Stimulated activated CD8-positive, alpha-beta memory T cell treated with anti-CD3 and anti-CD28 coated beads, Interleukin-15, amount 100 ng/mL, for 24 hours (primary cell): ENCODE measurements at places on chromosomes 5 and 9.

DNA sequence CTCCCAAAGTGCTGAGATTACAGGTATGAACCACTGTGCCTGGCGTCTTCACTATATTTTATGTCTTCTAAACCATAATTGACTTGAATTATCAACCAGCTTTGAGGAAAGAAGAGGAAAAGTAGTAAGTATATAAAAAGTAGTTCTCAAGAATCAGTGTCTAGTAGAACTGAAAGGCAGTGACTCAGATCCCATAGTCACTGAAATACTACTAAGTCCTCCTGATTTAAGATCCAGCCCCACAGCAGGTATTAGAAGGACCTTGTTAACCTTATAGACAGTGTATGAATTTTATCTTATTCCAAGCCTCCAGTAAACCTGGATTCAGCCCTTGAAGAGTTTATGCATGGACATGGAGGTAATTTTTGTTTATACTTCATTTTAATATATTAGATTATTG lies 31.5 kb downstream of the LNPEP start:
- no peak for DNase-seq

GRCh38 chr9:17578911-17579793 lies at the start of gene SH3GL2:
TSS of gene SH3GL2 (plus strand) at chr9:17579066.
- no peak for DNase-seq

DNA sequence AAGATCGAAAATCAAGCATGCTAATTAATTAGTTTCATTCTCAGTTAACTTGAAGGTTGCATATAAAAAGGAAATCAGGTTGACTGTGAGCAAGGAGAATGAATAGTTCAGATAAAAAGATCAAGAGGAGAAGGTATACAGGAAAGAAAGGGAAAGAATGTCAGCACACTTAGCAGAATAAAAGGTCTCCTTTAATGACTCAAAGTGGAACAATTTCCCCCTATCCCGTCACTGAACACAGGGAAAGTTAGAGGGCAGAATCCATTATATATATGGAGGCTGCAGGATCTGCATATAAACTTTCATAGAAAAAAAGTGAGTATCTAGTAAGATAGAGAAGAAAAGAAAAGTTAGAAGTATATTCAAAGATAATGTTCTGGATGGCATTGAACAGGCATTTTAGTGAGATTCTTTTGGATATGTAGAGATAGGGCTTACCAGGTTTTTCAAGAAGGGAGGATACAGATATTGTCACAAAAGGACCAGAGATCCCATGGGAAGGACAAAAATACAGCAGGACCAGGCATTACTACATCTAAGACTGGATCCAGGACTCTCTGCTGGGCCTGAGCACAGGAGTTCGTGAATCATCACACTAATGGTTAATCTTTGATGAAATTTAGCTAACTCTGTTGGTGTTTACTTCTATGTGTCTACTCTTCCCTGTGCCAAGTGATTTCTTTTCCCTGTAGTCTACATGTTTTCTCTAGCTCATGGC lies 988.2 kb upstream of the ARRDC3 start:
- DNase-seq, result no peak

DNA sequence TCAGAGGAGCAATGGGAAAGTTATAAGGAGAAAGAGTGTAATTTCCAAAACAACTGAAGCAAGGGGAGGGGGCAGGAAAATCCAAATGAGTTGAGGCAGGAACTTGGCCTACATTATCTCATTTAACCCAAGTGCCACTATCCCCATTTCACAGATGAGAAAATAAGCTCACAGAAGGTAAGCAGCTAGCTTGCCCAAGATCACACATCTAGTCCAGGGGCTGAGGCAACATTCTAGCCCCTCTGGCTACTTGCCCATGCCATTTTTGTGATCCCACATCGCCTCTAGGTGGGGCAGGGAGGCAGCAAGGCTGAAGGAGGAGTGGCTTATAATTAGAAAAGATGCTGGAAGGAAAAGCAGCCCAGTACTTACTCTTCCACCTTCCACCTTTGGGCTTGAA lies 2.6 kb upstream of the PSIP1 start:
- no peak for DNase-seq

DNA sequence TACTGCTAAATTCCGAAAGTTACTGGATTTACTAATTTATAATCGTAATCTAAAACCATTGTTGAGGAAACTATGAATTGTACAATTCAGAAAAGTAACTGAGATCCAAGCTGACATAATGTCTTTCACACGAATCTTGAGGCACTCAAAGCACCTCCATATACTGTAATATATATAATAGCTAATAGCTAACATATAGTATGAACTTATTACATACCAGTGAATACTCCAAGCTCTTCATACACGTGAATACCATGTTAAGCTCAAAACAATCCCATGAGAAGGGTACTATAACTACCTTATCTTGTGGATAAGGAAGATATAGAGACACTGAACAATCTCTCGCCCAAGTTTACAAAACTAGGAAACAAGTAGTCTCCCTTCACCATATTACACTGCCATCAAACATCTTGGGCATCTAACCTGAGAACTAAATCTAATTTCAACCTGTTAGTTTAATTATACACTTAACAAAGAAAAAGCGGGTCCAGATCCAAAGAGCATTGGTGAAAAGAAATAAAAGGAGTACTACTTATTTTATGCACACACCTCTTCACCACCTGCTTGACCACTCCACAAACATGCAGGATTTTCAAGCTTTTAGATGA lies 1.0 kb downstream of the NUDCD2 start:
- no peak for DNase-seq

DNA sequence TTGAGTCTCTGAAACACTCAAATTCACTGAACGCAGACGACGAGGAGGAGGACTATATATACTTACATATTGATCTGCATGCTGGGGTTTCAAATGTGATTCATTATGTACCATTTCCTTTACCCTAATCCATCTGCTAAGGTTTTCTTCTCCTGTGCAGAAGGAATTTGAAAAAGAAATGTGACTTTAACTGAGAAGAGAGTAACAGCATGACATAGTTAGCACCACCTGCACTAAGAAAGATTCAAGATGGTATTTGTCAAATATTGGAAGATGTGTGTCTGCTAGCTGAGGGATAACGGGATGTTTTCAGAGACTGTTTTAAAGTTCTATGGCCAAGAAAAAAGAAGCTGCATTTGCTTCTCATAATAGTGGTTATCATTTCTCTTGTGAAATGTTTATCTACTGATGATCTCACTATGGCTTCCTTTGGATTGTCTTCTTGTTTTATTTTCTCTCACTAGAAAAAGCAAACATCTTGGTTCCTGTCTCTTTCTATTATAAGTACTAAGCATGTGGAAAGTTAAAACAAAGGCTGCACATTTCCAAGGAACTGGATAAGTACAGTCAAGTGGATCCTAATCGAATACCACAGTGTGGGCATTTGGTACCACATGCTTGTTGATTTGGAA lies 89.8 kb upstream of the TLE4 start:
- DNase-seq, result no peak

DNA sequence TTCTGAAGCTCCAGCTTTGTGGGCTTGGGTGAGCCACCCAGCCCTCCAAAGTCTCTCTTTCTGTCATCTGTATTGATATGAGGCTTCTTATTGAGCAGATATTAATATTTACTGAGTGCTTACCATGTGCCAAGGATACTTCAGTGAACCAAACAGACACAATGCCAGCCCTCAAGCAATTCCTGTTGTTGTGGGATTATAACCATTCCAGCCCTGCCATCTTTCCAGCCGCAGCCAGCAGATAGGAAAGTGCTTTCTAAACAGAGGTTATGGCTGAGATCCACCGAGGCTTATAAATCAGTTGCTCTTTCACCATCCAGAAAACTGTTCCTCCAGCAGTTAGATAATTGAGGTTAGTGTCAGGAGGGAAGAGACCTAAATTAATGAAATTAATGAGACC lies 137.7 kb upstream of the ALDH1B1 start:
- DNase-seq, result no peak

DNA sequence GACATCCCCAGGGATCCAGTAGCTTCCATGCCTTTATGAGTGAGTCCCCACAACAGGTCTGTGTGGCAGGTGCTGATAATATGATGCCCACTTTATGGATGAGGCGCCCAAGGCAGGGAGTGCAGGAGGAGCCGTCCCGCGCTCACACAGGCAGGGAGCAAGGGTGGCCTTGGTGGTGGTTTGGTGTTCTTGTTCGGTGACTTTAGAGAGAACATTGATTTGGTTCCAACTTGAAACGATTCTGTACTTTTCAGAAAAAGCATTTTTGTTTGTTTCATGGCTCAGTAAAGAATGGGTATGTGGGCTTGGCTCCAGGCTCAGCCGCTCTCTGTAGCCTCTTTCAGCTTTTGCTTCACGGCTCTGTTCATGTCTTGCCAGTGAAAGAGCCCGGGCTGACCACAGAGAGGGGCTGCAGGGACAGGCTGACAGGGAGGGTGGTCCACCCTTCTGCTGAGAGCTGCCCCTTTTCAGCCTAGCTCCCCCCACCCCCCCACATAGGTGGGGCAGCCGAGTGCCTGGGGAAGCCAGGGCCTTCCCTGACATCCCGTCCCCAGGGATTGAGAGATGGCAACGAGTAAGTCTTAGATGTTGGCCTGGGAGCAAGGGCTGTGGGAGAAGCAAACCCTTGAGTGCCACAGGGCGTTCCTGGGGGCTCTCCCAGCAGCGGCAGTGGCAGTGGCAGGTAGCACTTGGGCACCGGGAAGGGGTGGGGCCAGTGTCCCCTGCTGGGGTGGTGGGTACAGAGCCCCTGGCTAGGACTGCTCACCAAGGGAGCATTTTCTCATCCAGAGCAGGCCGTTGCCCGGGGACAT lies 28.0 kb downstream of the NCS1 start:
- no peak for DNase-seq

GRCh38 chr5:76351176-76351575 lies 51.9 kb upstream of the IQGAP2 start:
- DNase-seq, result no peak

GRCh38 chr5:136007271-136007670 lies 21.5 kb upstream of the TGFBI start:
- no peak for DNase-seq

GRCh38 chr5:169192536-169192935 lies 108.4 kb downstream of the SLIT3 start:
- DNase-seq, result no peak

- DNase-seq, result no peak
These were observed 207.3 kb downstream of the ARHGAP26 start for GRCh38 chr5:142977363-142978051.

DNA sequence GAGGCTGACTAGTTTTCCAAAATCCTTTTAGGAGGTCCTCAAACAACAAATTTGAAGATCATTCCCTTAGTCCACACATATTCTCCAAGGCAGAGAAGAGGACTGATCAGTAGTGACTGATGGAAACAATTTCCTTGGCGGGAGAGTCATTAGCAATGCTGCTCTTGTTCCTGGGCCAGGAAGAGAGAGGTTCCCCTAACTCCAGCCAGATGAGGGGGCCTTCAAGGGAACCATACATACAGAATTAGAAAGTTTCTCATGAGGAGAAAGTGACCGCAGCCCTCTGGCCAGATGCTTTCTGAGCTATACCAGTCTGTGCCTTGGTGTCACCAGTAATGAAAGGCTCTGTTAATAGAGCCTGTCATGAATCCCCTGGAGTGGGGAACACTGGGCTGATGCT lies 539.4 kb downstream of the BNC2 start:
- DNase-seq, result no peak

GRCh38 chr9:83987402-83987791 lies 6.8 kb downstream of the RMI1 start:
- DNase-seq, result no peak

- no peak for DNase-seq
These were observed 242.0 kb upstream of the TRPM3 start for GRCh38 chr9:71363286-71363961.

GRCh38 chr5:135100431-135100830 lies 66.4 kb upstream of the PITX1 start:
- no peak for DNase-seq

DNA sequence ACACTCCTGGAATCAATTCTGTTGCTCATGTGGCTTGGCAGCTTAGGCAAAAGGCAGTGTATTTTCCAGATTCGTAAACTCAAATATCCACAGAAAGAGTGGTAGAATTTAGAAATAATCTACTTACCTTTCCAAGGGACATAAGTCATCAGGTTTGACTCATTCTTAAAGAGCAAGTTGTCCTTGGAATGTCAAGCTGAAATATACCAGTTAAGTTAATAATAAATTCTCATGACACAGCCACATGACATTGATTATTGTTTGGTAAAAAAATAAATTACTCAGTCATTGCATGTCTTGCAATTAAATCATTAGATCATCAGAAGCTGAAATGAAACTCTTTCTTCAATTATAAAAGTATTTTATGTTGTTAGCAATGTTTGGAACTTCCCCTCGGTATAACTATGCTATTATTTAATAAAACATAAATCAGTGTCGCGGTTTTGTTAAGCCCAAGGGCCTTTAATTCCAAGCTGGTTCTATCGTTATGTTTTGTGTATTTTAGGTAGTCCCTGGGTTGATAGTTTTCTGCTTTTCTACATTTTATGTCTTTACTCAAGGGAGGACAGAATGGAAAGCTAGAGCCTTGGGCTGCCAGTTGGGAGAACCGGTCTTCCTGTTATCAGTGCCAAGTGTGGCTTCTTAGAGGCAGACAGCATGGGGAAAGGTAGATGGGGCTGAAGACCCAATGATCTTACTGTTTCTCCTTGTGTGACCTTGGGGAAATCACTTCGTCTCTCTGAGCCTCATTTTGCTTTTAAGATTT lies 79.3 kb upstream of the PRLR start:
- no peak for DNase-seq

DNA sequence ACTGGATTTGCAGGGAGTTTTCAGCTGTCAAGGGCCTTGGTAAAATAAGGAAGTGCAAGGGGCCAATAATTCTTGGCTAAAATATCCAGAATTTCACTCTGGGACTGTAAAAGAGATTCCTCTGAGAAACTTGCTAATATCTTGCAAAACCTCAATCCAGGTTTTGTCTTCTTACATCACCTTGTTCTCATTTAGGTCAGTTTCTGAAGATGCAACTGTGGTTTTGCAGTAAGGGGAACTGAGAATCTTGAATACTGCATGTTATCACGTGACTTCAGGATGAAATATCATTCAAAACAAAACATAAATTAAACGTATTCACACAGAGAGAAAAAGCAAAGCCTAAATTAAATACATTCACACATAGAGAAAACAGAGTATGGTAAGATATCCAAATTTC lies 35.0 kb upstream of the RIC1 start:
- no peak for DNase-seq

DNA sequence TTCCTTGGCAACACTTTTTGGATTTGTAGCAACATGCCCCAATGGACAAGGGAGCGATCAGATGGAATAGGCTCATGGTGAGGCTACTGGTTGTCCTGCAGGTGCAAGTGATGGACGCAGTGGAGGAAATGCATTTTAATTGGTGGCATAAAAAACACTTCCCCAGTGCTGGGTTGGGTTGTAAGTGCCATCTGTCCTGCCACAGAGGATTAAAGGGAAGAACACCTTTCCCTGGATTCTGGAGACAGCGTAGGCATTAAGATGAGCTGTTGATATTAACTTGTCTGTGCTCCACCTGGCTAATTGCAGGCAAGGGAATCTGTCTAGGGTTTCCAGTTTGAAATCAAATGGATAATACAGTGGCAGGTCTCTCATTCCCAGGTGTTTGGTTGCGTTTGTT lies 173.4 kb downstream of the ZNF462 start:
- no peak for DNase-seq
